CD8-positive, alpha-beta T cell (primary cell): ENCODE measurements at places on chromosomes 1 and 21. TPM values are rescaled to one million over a fixed set of nuclear protein-coding genes. Genes with fewer than 3 reads are reported as not detected.

Gene B3GALT2
- 0.22 TPM for total RNA-seq

Gene MROH9
- total RNA-seq: not detected

DNA sequence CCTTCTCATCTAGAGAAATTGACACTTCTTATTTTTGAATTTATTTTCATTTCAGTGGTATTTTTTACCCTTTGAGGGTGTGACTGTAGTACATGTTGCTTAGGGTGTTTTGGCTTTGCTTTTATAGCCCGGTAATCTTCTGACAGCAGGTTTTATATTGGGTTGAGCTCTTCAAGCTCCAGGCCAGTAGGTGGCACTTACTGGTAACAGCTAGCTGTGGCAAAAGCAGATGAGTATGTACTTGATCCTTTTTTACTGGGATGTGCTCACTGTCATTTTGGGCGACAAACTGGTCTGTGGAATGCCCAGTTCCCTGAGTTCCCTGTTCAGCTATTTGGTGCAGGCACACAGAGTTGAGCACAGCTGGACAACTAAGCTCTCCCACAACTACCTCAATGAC is 916.2 kb upstream of the B3GALT2 start:
- DNase-seq: no peak

GRCh38 chr1:211517006-211517405 is 25.0 kb upstream of the RD3 start:
- DNase-seq: no peak

DNA sequence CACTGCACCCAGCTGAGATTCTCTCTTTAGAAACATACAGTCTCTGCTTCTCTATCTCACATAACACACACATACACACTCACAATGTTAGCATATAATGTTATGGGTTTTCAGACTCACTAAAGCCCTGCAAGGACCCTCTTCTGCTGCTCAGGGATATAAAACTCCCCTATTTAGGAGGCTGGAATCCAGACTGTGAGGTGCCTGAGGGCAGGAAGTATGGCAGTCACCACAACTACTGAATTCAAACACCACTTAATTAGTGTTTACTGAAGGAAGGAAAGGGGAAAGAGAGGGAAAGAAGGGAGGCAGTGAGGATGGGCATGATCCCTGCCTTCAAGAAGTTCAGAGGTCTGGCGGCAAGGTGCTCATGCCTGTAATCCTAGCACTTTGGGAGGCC is 7.8 kb upstream of the CDK18 start:
- DNase-seq: no peak

DNA sequence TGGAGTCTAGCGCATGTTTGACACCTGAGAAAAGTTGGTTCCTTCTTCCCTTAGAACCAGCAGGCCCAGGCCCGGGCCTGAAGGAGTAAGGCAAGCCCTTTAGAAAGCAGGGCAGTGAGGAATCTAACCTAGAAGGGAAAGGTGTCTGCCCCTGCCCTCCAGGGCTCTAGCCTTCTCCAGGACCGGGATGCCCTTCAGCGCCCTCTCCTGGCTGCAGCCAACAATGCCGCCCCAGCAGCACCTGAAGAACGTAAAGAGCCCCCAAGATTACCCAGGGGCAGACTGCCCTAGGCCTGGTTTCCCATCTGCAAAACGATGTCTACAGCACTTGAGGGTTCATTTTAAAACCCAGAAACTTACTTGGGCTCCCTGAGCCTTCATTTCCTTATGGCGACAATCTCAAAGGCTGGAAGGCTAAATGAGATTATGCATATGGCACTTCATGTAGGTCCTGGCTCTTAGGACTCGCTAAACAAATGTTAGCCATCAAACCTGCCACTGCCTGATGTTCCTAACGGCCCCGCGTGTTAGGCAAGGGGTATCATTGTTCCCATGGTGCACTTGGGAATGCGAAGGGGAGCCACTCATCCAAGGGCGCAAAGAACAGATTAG is 106.7 kb upstream of the KLHDC7A start:
- DNase-seq: no peak

GRCh38 chr21:46637952-46638746 is 2.7 kb downstream of the PRMT2 start:
- no peak for DNase-seq

- DNase-seq: no peak
These were observed 23.1 kb downstream of the WNT4 start for GRCh38 chr1:22119626-22120468.

DNA sequence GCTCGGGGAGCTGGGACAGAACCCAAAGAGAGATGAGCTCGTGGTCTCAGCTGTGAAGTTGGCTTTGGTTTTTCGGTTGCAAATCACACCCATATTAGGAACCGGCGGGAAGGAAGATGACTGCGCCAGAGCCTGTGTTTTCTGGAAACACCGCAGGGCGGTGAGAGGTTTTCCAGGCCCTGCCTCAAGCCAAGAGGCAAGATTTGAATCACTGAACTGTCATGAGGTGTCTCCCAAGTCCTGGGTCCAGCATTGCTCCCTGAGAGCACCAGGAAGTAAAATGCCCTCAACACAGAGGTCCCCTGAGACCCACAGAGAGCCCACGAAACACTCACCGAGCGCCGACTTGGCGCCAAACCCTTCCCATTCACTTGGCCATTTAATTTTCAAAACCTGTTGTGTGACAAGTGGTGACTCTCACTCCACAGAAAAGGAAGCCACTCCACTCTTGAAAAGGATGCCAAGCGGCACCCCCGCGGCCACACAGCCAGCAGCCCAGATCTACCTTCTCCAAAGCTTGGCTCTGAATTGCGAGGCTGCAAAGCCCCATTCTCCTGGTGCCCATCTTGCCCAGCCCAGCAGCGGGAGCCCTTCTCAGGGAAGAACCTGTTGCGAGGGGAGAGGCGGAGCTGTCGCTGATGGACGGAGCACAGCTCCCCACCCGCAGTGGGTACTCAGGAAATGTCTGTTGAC is 99.0 kb upstream of the RUNX3 start:
- DNase-seq: no peak

- DNase-seq: no peak
These were observed 16.3 kb downstream of the OR2B11 start for GRCh38 chr1:247441606-247442005.
